ENCODE measurements at places on chromosomes 5 and 9. TPM values are rescaled to one million over a fixed set of nuclear protein-coding genes. Genes with fewer than 3 reads are reported as not detected.

DNA sequence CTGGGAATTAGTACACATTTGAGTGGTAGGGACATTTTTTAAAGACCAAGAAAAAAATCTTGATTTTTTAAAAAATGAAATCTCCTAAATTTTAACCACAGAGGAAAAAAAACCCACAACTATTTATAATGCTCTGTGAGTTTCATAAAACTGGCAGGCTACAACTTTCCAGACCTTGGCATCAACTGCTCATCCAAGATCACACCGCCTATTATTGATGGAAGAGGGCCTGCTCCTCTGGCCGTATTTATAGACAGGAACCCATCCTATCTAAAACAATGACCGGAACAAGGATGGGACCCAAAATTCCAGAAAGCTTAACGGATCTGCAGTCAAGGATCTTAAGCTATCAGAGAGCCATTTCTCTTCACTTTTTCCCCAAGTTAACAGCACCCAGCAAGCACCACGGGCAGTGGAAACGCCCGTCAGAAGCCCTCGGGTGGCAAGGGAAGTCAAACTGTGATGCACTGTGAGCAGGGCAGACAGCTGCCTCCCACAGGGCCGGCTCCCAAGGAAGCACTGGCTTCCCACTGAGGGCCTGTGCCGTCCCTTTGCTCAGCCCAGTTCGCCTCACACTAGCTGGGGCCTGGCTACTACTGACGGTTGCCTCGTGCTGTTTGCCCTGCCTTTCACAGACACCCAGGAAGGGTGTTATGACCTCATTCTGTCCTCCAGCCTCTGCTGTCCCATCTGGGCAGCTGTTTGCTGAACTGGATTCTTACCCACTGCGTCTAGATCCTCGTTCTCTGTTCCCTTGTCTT, 62.8 kb downstream of the CDC14B start:
- no peak for DNase-seq

The RMRP gene
- 1,550 TPM for total RNA-seq

The SPOCK1 gene
- 25.2 TPM for total RNA-seq

The GRM6 gene
- not detected for total RNA-seq

All from thoracic aorta (tissue), 2 donors.